ENCODE measurements at places on chromosomes 4 and X. TPM values are rescaled to one million over a fixed set of nuclear protein-coding genes. Genes with fewer than 3 reads are reported as not detected.
A peak's percentile ranks its signal among the peaks of the same experiment; 100 is the strongest.

- H3K27me3 ChIP-seq, result peaks cover 3% of the 10 kb centered on the region
- H3K36me3 ChIP-seq, result no peaks in the 10 kb centered on the region
- H3K27ac ChIP-seq, result no peak overlapping the region
- H3K4me1 ChIP-seq, result no peaks in the 10 kb centered on the region
- no peak overlapping the region for H3K4me3 ChIP-seq
- no peak for DNase-seq
Observed at GRCh38 chr4:145420595-145421214, 60.9 kb upstream of the SMAD1 start.

The REPS2 gene
- 0.10 TPM for total RNA-seq

GRCh38 chrX:111917591-111917990 lies 41.6 kb downstream of the TRPC5OS start:
- DNase-seq, result no peak
- H3K27ac ChIP-seq, result no peak overlapping the region
- H3K27me3 ChIP-seq, result no peaks in the 10 kb centered on the region
- H3K4me1 ChIP-seq, result no peaks in the 10 kb centered on the region
- H3K36me3 ChIP-seq, result no peaks in the 10 kb centered on the region
- H3K4me3 ChIP-seq, result no peak overlapping the region

The TMSB15A gene
- total RNA-seq, result 0.45 TPM

DNA sequence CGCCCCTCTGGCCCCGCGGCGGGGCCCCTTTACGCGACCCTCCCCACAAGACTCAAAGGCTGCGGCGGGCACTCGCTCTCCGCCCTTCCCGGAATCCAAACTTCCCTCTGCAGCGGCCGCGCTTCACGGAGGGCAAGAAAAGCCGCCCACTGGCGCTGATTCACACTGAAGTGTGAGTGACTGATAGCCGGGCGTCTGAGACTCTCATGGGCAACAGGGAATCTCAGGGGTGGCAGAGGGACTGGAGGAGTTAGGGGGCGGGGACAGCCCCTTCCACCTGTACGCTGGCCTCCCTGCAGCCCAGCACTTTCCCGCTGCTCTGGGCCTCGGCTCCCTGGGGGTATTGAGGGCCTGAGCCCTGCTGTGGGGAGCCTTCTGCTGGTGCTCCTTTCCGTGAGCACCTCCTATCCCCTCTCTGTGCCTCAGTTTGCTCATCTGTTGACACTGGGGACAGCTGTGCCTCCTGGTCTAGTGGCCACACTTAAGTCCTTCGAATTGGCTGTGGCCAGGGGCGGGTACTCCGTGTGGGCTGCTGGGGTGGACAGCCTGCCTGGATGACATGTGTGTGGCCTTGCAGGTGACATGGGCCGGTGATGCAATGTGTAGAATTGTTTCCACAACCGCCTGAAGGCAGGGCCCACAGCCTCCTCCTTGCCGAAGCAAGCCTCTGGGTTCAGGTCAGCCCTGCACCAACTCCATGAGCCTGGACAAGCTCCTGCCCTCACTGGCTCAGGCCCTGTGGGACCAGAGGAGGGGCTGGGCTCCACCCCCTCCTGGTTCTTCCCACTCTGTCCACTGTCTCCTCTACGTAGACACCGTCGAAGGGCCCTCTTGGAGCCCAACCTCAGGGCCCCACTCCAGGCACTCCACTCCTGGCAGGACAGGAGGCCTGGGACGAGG lies 951 bp downstream of the SH3BP2 start:
- peak overlapping the region; percentile 81 for H3K4me3 ChIP-seq
- no peaks in the 10 kb centered on the region for H3K36me3 ChIP-seq
- peak overlapping the region; percentile 29 for H3K27ac ChIP-seq
- H3K27me3 ChIP-seq, result no peaks in the 10 kb centered on the region
- no peak for DNase-seq
- H3K4me1 ChIP-seq, result peaks cover 49% of the 10 kb centered on the region

The ZDHHC15 gene
- 0.03 TPM for total RNA-seq

The ASB5 gene
- total RNA-seq, result not detected

The ZFP42 gene
- total RNA-seq, result not detected

DNA sequence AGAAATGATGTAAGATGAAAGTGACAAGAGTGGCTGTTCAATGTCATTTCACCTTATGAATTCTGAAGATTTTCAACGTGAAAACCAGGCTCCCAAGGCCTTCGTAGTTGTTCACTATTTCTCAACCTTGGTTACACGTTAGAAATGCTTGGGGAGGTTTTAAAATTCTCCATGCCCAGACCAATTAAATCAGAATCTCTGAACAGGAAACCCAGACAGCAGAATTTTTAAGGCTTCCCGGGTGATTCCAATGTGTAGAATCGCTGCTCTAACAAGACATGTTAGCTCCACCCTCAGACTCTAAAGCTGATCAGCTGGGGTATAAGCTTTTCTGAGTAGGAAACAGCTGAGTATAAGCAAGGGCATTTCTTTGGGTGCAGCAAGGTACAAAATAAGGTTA lies 160.4 kb upstream of the TET2 start:
- H3K36me3 ChIP-seq, result no peaks in the 10 kb centered on the region
- no peak overlapping the region for H3K4me3 ChIP-seq
- H3K27me3 ChIP-seq, result no peaks in the 10 kb centered on the region

- H3K36me3 ChIP-seq, result no peaks in the 10 kb centered on the region
- H3K27me3 ChIP-seq, result no peaks in the 10 kb centered on the region
- no peaks in the 10 kb centered on the region for H3K4me1 ChIP-seq
- no peak for DNase-seq
- no peak overlapping the region for H3K27ac ChIP-seq
Observed at GRCh38 chrX:31334997-31335396, 263.2 kb upstream of the FTHL17 start.

DNA sequence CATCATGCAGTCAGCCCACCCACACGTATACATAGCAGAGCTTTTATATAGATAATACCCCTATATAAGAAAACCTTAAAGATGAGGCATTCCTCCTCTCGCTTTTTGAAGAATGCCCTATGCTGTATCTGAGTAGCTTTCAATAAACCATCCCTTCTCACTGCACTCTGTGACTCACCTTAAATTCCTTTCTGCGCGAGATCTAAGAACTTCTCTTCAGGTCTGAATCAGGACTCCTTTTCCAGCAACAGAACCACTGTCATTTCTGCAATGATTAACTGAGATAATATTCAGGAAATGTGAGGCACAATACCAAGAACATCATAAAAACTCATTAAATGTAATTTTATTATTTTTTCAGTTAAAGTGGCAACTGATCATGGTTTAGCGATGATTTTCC lies 76.4 kb upstream of the DCLK2 start:
- DNase-seq, result no peak
- H3K4me1 ChIP-seq, result peaks cover 8% of the 10 kb centered on the region
- no peaks in the 10 kb centered on the region for H3K36me3 ChIP-seq
- H3K27ac ChIP-seq, result no peak overlapping the region
- no peak overlapping the region for H3K4me3 ChIP-seq
- H3K27me3 ChIP-seq, result peaks cover 13% of the 10 kb centered on the region

DNA sequence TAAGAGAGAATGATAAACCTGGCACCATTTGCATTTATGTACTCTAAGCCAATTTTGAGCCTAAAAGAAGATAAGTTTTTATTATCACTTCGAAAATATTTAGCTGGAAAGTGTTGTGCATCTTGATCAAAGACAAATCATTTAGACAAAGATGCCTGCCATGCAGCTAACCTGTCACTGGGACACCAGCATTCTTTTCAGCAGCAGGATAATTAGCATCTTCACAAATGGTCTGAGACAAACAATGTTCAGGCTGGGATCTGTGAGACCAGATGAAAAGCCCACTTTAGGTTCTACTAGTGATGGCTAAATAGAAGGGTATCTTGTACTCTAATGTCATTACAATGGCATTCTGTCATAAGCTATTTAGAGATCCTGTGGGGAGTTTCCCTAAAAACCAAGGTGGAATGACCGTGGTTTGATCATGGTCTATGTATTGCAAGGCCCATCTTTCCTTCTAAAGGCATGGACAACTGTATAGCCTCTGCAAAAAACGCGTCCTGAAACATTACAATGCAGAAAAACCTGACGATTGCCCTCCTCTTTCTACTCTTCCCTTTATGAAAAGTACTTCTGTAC lies 7.2 kb downstream of the PRDM8 start:
- H3K4me1 ChIP-seq, result peaks cover 20% of the 10 kb centered on the region
- peaks cover 2% of the 10 kb centered on the region for H3K27me3 ChIP-seq
- no peak for DNase-seq

GRCh38 chr4:3491681-3492405 lies 28.7 kb downstream of the DOK7 start:
- H3K4me3 ChIP-seq, result no peak overlapping the region
- no peaks in the 10 kb centered on the region for H3K4me1 ChIP-seq
- no peak overlapping the region for H3K27ac ChIP-seq
- H3K36me3 ChIP-seq, result no peaks in the 10 kb centered on the region
- DNase-seq, result no peak

GRCh38 chr4:26450418-26450817 lies 39.9 kb downstream of the CCKAR start:
- no peak overlapping the region for H3K4me3 ChIP-seq
- no peak for DNase-seq
- H3K27me3 ChIP-seq, result peaks cover 1% of the 10 kb centered on the region
- H3K27ac ChIP-seq, result no peak overlapping the region
- H3K36me3 ChIP-seq, result no peaks in the 10 kb centered on the region

DNA sequence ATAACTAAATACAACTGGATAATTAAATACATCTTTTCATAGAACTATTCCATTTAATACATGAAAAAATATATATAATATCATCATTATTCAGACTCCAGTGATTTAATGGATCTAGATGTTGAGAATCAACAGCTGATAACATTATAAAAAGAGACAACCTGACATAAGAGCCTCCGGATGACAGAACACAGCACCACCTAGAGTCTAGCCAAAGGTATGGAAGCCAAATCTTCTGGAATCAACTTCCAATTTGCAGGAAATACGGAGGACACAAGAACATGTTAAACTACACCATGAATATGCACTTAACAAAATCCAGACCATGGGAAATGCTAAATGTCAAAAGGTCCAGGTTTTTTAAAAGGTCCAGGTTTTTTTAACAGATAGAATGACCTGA lies 55.0 kb downstream of the LRBA start:
- H3K4me3 ChIP-seq, result no peak overlapping the region
- H3K27ac ChIP-seq, result no peak overlapping the region
- no peak for DNase-seq

GRCh38 chr4:4952273-4952672 lies 67.0 kb downstream of the CYTL1 start:
- no peaks in the 10 kb centered on the region for H3K27me3 ChIP-seq
- no peaks in the 10 kb centered on the region for H3K36me3 ChIP-seq
- no peaks in the 10 kb centered on the region for H3K4me1 ChIP-seq
- no peak for DNase-seq
- H3K27ac ChIP-seq, result no peak overlapping the region
